ENCODE measurements at places on chromosomes 7 and 10. TPM values are rescaled to one million over a fixed set of nuclear protein-coding genes. Genes with fewer than 3 reads are reported as not detected.

DOCK1 gene
- total RNA-seq: 0.28 TPM

NKX2-3 gene
- total RNA-seq: not detected

NFE2L3 gene
- total RNA-seq: 5.1 TPM

DNA sequence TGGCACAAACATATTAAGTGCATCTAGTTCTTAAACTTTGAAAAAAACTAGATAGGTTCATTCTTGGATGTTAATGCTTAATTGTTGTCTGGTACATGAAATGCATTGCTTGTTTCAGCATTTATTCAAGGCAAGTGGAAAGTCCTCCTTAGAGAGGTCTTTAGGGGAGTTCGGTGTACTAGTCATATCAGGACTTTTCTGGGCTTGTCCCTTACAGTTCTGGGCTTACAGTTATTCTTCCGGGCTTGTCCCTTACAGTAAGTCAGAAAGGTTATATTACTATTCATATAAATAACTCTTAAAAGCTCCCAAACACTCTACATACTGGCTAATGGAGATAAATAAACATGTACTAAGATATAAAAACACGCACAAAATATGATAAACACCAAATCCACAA is 61.6 kb upstream of the MRLN start:
- no peak for DNase-seq

DNA sequence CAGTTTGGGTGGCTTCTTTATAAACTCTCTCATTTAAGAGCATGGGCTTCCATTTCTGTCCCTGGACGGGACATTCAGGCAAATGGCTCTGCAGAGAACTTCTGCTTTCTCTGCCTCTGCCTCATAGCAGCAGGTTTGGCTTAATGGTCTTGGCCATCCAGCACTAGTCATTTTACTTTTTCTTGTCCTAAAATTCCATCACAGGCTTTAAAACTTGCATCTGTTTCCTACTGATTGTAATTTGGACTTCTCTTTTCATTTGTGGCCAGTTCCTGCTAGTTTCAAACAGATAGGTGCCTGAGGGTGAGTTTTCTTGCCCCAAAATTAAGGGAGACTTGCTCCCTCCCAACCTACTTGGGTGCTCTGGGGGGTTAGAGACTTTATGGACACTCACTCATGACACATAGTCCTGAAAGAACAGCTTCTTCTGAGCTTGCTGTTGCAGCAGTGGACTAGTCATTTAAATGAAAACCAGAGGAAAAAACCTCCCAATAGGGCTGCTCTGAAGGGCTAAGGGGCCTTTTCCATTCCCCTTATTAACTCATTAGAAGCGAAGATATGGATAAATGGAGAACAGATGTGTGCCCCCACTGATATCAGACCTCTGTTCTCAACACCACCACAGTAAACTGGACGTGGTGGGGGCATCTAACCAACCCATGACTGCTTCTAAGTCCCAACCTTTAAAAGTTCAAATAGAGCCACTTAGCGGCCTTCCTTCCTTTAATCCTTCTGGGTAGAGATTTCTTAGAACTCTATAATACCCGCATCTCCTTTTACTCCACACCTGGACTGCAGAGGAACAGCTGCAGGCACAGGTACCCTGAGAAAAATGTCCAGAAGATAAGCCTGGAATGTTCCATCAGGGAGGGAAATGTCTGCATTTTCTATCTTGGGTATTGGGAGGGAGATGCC is 38.8 kb downstream of the SVOPL start:
- DNase-seq: no peak

DNA sequence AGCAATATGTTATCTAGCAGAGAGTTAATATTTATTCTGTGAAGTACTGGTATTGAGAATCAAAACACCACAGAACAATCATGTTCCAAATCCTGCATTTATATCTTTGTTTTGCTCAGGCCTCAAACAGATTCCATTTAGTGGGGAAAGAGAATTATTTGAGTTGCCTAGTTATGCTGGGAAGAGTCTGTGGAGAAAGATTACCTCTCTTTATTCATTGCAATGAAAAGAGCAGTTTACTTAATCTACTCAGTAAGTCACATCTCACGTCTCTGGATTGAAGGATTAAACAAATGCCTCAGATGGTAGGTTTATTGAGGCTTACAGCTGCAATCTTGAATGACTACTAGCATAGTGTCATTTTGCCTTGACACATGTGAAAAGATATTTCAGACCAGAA is 76.4 kb downstream of the RUNDC3B start:
- DNase-seq: no peak

DNA sequence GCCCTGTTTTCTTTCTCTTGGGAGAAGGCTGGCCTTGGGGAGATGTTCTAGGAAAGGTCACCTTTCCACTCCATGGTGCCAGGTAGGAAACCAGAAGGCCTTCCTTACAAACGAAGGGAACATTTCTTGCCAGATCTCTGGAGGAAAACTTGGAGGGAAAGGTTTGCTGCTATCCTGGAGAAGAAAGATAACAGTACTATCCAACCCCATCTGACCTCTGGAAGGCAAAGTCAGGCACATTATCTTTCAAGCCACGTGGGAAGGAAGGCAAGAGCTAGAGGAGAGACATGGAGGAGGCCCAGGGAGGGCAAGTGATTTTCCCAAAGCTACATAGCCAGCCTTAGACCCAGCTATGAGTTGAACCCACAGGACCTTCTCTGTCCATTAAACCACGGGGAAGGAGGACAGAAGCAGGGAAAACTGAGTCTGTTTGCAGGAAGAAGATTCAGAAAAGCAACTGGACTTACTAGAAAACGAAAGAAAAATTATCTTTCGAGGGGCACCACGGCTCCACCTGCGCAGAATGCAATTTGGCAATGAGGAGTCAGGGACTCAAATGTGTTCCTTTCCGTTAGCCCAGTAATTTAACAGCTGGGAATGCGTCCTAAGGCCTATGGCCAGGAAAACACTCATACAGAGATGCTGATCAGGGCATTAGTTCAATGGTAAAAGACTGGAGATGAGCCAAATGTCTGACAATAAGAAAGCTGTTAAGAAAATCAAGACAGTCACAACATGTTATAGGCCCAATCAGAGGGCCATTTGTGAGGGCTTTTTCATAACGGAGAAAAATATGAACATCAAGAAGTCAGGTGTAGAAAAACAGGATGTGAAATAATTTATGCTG is 32.0 kb upstream of the PSAP start:
- DNase-seq: no peak

All from T-cell (primary cell).